Memory B cell (primary cell): ENCODE measurements at places on chromosomes 12 and 14.
A peak's percentile ranks its signal among the peaks of the same experiment; 100 is the strongest.

GRCh38 chr14:24425704-24426103, 3.8 kb downstream of the CBLN3 start:
- peak overlapping the region; percentile 28 for H3K27ac ChIP-seq
- DNase-seq, result no peak
- peaks cover 7% of the 10 kb centered on the region for H3K4me1 ChIP-seq
- no peak overlapping the region for H3K4me3 ChIP-seq
- H3K27me3 ChIP-seq, result no peaks in the 10 kb centered on the region

GRCh38 chr12:106740818-106741217, 33.7 kb upstream of the RIC8B start:
- no peak overlapping the region for H3K4me3 ChIP-seq
- DNase-seq, result no peak
- H3K27me3 ChIP-seq, result peaks cover 9% of the 10 kb centered on the region
- H3K4me1 ChIP-seq, result no peaks in the 10 kb centered on the region
- H3K27ac ChIP-seq, result no peak overlapping the region

GRCh38 chr12:7628381-7628961, 37.2 kb downstream of the APOBEC1 start:
- H3K36me3 ChIP-seq, result no peaks in the 10 kb centered on the region
- no peaks in the 10 kb centered on the region for H3K27me3 ChIP-seq
- H3K27ac ChIP-seq, result no peak overlapping the region
- no peak for DNase-seq

DNA sequence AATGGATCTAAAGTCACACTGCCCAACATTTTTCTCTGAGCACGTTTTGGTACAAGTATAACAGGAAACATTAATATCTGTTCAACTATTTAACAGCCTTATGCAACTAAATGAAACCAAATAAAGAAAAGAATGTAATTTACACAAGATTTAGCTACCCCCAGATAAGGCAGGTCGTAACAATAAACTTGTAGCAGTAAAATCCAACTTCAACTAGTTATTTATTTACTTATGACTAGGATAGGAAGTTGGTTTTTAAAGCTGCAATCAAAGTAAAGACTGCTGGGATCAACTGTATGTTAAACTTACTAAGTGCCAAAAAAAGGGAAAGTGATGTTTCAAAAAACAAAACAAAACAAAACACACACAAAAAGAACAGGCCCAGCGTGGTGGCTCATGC, 30.9 kb downstream of the FERMT2 start:
- peaks cover 5% of the 10 kb centered on the region for H3K27me3 ChIP-seq
- H3K4me1 ChIP-seq, result peaks cover 10% of the 10 kb centered on the region
- no peak overlapping the region for H3K27ac ChIP-seq
- no peak overlapping the region for H3K4me3 ChIP-seq
- no peak for DNase-seq

- H3K4me1 ChIP-seq, result peaks cover 6% of the 10 kb centered on the region
- H3K27me3 ChIP-seq, result peaks cover 4% of the 10 kb centered on the region
- H3K4me3 ChIP-seq, result no peak overlapping the region
- H3K36me3 ChIP-seq, result no peaks in the 10 kb centered on the region
- DNase-seq, result no peak
These were observed 147.3 kb downstream of the ADGRD1 start for GRCh38 chr12:131101006-131101405.

- H3K27ac ChIP-seq, result no peak overlapping the region
- no peak for DNase-seq
- no peak overlapping the region for H3K4me3 ChIP-seq
- H3K27me3 ChIP-seq, result no peaks in the 10 kb centered on the region
- H3K4me1 ChIP-seq, result peaks cover 64% of the 10 kb centered on the region
These were observed 31.7 kb downstream of the ETV6 start for GRCh38 chr12:11681207-11681606.

DNA sequence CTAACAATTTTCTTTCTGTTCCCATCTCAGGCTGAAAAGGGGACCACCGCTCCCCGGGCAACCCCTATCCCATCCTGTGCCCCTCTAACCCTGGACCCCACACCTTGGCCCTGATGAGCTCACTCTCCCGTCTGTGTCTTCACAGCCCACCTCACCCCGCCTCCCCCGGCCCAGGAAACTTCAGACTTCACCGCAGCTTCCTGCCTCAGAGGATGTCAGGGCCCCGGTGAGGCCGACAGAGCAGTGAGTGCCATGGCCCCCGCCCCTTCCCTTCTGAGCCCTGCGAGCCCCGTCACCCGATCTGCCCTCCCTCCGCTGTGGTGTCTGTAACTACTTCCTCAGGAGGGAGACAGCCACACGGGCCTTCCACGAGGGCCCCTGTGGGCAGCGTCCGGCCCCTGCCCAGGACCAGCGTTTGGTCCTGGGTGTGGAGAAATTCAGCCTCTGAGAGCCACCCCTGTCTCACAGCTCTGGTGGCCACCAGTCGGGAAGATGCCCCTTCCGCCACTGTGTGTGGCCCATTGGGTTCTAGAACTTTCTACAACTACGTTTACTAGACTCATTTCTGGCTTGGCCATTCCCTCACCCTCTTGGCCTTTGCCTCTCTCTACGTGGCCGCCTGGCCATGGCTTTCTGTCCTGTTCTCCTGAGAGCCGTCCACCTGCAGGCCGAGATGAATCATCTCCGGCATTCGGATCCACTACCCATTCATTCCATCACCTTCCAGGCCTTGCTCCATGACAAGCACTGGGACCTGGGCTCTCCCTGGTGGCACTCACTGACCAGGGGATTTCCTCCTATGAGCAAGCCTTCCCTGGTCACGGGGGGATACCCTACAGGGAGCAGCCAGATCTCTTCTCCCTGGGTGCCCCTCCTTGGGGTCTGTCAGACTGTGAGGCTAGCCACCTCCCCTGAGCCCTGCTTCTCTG, 3.4 kb downstream of the RHOF start:
- peaks cover 50% of the 10 kb centered on the region for H3K4me1 ChIP-seq
- H3K27ac ChIP-seq, result peak overlapping the region; percentile 98
- peak overlapping the region; percentile 91 for H3K4me3 ChIP-seq
- peak; percentile 90 for DNase-seq
- peaks cover 4% of the 10 kb centered on the region for H3K36me3 ChIP-seq

DNA sequence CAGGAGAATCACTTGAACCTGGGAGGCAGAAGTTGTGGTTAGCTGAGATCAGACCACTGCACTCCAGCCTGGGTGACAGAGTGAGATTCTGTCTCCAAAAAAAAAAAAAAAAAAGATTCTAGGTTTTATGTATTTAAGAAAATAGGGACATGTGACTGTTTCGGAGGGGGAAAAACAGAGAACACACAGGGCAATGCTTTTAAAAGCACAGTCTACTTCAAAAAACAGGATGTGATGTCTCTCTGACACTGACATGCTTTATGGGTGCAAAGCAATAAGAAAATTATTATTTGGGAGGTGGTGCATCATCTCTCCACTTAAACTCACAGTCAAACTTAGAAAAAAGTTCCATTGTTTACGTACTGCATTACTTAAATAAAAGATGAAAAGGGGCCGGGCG, 28.7 kb downstream of the CLIP1 start:
- H3K27ac ChIP-seq, result no peak overlapping the region
- H3K36me3 ChIP-seq, result no peaks in the 10 kb centered on the region
- no peak overlapping the region for H3K4me3 ChIP-seq
- no peaks in the 10 kb centered on the region for H3K27me3 ChIP-seq
- no peak for DNase-seq

GRCh38 chr12:43882578-43883178, 46.8 kb downstream of the TMEM117 start:
- no peaks in the 10 kb centered on the region for H3K27me3 ChIP-seq
- no peaks in the 10 kb centered on the region for H3K36me3 ChIP-seq
- H3K4me3 ChIP-seq, result no peak overlapping the region
- peaks cover 3% of the 10 kb centered on the region for H3K4me1 ChIP-seq

DNA sequence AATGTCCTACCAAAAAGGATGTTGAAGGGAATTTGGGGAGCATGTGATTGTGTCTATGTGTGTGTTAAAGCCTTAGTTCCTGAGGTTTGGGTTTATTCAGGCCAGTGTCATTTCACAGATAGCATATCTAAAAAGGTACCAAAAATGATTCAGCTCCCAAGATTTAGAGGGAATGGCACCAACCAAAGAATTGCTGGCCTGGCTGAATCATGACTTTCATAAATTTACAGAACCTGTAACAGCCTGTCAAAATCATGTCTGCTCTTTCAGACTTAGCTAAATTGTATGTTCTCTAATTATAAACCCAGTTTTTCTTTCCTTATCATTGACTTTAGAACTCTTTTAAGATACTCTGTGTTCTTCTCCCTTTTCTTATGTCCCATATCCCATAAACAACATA, 231.5 kb downstream of the NUBPL start:
- H3K27me3 ChIP-seq, result no peaks in the 10 kb centered on the region
- no peak for DNase-seq
- H3K4me1 ChIP-seq, result no peaks in the 10 kb centered on the region
- no peak overlapping the region for H3K4me3 ChIP-seq

DNA sequence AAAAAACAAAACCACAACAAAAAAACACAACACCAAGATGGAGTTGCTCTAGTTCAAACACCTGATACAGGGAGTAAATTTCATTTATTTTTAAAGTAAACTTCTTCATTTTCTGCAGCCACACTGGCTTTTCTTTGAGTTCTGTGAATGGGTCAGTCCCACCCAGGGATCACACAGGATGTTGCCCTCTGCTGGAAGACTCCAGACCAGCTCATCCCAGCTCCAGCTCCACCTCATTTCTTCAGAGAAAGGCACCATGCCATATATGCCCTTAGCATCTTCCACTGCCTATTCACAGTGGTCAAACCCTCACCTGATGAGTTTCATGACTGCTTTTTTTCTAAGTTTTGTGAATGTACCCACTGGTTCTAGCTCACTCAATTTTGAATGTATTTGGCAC, 8.0 kb downstream of the GLIPR1 start:
- DNase-seq, result no peak
- no peaks in the 10 kb centered on the region for H3K27me3 ChIP-seq
- H3K4me1 ChIP-seq, result peaks cover 33% of the 10 kb centered on the region
- H3K4me3 ChIP-seq, result no peak overlapping the region
- H3K27ac ChIP-seq, result no peak overlapping the region

DNA sequence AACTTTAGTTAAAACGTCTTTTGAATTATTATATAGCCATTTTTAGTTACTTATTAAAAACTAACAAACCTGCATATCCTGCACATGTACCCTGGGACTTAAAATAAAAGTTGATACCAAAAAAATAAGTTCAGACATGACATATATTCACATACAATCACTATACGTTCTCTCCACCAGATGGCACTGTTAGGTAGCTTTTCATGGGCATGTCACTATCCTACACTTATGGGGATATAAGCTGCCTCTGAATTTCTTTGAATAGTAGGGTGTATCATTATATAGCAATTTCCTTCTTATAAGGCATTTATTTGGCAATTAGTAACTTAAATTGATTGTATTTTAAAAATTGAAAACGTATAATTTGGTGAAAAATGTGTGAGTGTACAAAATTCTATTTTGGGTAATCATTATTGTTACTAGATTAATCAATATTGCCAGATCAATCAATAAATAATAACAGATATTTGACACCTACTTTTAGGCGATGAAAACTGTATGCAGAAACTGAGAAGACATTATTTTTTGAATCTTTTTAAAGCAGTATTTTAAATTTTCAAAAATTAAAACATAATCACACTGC, 31.8 kb upstream of the OR10A7 start:
- peaks cover 6% of the 10 kb centered on the region for H3K27me3 ChIP-seq
- H3K4me1 ChIP-seq, result no peaks in the 10 kb centered on the region
- no peaks in the 10 kb centered on the region for H3K36me3 ChIP-seq
- no peak overlapping the region for H3K27ac ChIP-seq

- peaks cover 12% of the 10 kb centered on the region for H3K36me3 ChIP-seq
- no peak overlapping the region for H3K27ac ChIP-seq
- peaks cover 6% of the 10 kb centered on the region for H3K4me1 ChIP-seq
- no peak overlapping the region for H3K4me3 ChIP-seq
- no peaks in the 10 kb centered on the region for H3K27me3 ChIP-seq
- DNase-seq, result no peak
These were observed 52.1 kb downstream of the RIN3 start for GRCh38 chr14:92565718-92566115.

GRCh38 chr12:6791931-6792520, 2.7 kb downstream of the CD4 start:
- peaks cover 9% of the 10 kb centered on the region for H3K27me3 ChIP-seq
- H3K36me3 ChIP-seq, result no peaks in the 10 kb centered on the region
- H3K27ac ChIP-seq, result no peak overlapping the region
- H3K4me1 ChIP-seq, result peaks cover 10% of the 10 kb centered on the region

DNA sequence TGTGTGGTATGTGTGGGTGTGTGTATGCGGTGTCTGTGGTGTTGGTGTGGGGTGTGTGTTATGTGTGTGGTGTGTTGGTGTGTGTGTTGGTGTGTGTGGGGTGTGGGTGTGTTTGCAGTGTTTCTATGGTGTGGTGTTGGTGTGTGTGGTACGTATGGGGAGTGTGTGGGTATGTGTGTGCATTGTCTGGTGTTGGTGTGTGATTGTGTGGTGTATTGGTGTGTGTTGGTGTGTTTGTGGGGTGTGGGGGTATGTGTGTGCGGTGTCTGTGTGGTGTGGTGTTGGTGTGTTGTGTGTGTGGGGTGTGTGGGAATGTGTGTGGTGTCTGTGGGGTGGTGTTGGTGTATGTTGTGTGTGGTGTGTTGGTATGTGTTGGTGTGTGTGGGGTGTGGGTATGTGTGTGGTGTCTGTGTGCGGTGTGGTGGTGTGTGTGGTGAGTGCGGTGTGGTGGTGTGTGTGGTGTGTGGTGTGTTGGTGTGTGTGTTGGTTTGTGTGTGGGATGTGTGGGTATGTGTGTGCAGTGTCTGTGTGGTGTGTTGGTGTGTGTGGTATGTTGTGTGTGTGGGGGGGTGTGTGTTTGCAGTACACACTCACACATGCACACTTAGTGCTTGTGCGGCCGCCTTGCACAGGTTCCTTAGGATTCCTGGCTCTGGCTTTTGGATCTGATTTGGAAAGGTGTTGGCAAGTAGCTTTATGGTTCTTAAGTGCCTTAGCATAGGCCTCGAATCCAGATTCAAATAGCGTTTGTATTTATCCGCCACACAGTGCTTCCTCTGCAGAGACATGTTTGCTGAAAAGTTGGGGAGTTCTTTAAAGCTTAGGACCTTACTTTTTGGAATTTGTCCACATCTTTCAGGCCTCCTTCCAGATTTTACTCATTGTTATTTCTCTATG, 16.4 kb downstream of the MLXIP start:
- H3K27ac ChIP-seq, result no peak overlapping the region
- H3K27me3 ChIP-seq, result no peaks in the 10 kb centered on the region
- peaks cover 6% of the 10 kb centered on the region for H3K36me3 ChIP-seq

- H3K4me1 ChIP-seq, result no peaks in the 10 kb centered on the region
- H3K27me3 ChIP-seq, result peaks cover 12% of the 10 kb centered on the region
- H3K36me3 ChIP-seq, result peaks cover 3% of the 10 kb centered on the region
- no peak overlapping the region for H3K27ac ChIP-seq
- no peak for DNase-seq
These were observed 14.2 kb downstream of the PLEKHH1 start for GRCh38 chr14:67547224-67547780.

- no peak overlapping the region for H3K27ac ChIP-seq
- H3K4me3 ChIP-seq, result peak overlapping the region; percentile 99
- H3K36me3 ChIP-seq, result peaks cover 2% of the 10 kb centered on the region
- H3K4me1 ChIP-seq, result peaks cover 20% of the 10 kb centered on the region
- DNase-seq, result peak; percentile 66
- H3K27me3 ChIP-seq, result no peaks in the 10 kb centered on the region
These were observed 2.2 kb downstream of the RCOR1 start for GRCh38 chr14:102594514-102595175.

- peaks cover 26% of the 10 kb centered on the region for H3K36me3 ChIP-seq
- no peak for DNase-seq
- H3K4me3 ChIP-seq, result no peak overlapping the region
- H3K27ac ChIP-seq, result no peak overlapping the region
These were observed 6.4 kb downstream of the RAD52 start for GRCh38 chr12:943051-943450.
